ENCODE measurements at places on chromosomes 12 and 14.

GRCh38 chr12:89156862-89157262 lies 195.4 kb downstream of the DUSP6 start:
- peaks cover 10% of the 10 kb centered on the region for H3K4me1 ChIP-seq
- DNase-seq: no peak
- H3K4me3 ChIP-seq: no peak overlapping the region
- no peaks in the 10 kb centered on the region for H3K36me3 ChIP-seq
- H3K27ac ChIP-seq: no peak overlapping the region

- H3K4me1 ChIP-seq: peaks cover 12% of the 10 kb centered on the region
- H3K36me3 ChIP-seq: peaks cover 31% of the 10 kb centered on the region
- no peak overlapping the region for H3K27ac ChIP-seq
- no peak overlapping the region for H3K4me3 ChIP-seq
- no peaks in the 10 kb centered on the region for H3K27me3 ChIP-seq
Measured at GRCh38 chr14:22926316-22926715, 2.9 kb downstream of the PRMT5 start.

GRCh38 chr14:20472536-20473169 lies 3.4 kb downstream of the PNP start:
- H3K36me3 ChIP-seq: peaks cover 39% of the 10 kb centered on the region
- H3K4me1 ChIP-seq: no peaks in the 10 kb centered on the region
- H3K27me3 ChIP-seq: no peaks in the 10 kb centered on the region
- H3K4me3 ChIP-seq: no peak overlapping the region

GRCh38 chr14:22174412-22175277 lies 414.4 kb downstream of the DAD1 start:
- H3K4me1 ChIP-seq: no peaks in the 10 kb centered on the region
- no peak overlapping the region for H3K27ac ChIP-seq
- no peaks in the 10 kb centered on the region for H3K27me3 ChIP-seq
- H3K4me3 ChIP-seq: no peak overlapping the region
- DNase-seq: no peak

DNA sequence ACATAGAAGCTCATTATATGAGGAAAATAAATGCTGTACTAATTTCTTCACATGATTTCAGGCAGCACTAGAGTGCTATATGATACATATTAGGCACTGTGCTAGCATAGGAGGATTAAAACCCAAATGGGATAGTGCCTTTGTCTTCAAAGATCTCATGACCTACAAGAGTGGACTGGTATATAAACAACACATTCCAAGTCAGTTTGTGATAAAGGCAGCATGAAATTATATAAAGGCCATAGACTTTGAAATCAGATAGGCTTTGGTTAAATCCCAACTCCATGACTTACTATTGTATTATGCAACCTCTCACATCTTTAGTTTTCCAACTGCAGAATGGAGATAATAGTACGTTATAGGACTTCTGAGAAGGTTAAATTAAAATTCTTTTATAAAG lies 179.7 kb downstream of the RAD51B start:
- no peak overlapping the region for H3K4me3 ChIP-seq
- peaks cover 4% of the 10 kb centered on the region for H3K4me1 ChIP-seq
- no peak overlapping the region for H3K27ac ChIP-seq
- no peak for DNase-seq
- H3K27me3 ChIP-seq: no peaks in the 10 kb centered on the region
- H3K36me3 ChIP-seq: no peaks in the 10 kb centered on the region

DNA sequence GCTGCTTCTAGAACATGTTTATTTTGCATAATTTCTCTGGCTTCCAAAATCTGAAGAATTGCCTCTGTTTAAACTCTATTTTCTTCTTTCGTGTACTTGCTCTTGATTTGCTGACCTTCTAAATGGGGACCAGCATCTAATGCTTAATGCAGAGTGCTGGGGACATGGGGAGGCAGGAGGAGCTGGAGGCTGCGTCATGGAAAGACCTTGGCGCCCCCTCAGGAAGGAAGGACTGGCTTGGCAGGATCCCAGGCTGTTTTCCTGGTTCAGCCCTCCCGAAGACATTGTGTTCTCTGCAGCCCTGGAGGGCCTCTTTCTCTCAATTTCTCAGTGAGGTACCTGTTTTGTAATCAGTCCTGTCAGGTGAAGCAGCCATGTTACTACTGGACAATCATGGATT lies 5.5 kb downstream of the PRKCH start:
- no peaks in the 10 kb centered on the region for H3K36me3 ChIP-seq
- peak; percentile 74 for DNase-seq
- H3K4me1 ChIP-seq: peaks cover 5% of the 10 kb centered on the region
- H3K4me3 ChIP-seq: no peak overlapping the region
- H3K27me3 ChIP-seq: no peaks in the 10 kb centered on the region
- H3K27ac ChIP-seq: no peak overlapping the region

GRCh38 chr12:48580831-48581230 lies 11.0 kb upstream of the LALBA start:
- no peak overlapping the region for H3K4me3 ChIP-seq
- DNase-seq: no peak
- no peak overlapping the region for H3K27ac ChIP-seq
- no peaks in the 10 kb centered on the region for H3K27me3 ChIP-seq
- H3K36me3 ChIP-seq: no peaks in the 10 kb centered on the region
- H3K4me1 ChIP-seq: no peaks in the 10 kb centered on the region

All from tibial artery (tissue), 4 donors.